ENCODE measurements at places on chromosomes 12 and 14.

- no peak for DNase-seq
Observed at GRCh38 chr12:28051516-28052354, 79.2 kb upstream of the PTHLH start.

GRCh38 chr12:120872487-120872886 lies 31.7 kb downstream of the SPPL3 start:
- no peak for DNase-seq

- DNase-seq: no peak
Observed at GRCh38 chr12:12890543-12891079, 751 bp upstream of the GPRC5A start.

- DNase-seq: no peak
Observed at GRCh38 chr12:56897844-56898361, 36.3 kb downstream of the SDR9C7 start.

- no peak for DNase-seq
Observed at GRCh38 chr12:86698641-86698980, 442.4 kb upstream of the MGAT4C start.

DNA sequence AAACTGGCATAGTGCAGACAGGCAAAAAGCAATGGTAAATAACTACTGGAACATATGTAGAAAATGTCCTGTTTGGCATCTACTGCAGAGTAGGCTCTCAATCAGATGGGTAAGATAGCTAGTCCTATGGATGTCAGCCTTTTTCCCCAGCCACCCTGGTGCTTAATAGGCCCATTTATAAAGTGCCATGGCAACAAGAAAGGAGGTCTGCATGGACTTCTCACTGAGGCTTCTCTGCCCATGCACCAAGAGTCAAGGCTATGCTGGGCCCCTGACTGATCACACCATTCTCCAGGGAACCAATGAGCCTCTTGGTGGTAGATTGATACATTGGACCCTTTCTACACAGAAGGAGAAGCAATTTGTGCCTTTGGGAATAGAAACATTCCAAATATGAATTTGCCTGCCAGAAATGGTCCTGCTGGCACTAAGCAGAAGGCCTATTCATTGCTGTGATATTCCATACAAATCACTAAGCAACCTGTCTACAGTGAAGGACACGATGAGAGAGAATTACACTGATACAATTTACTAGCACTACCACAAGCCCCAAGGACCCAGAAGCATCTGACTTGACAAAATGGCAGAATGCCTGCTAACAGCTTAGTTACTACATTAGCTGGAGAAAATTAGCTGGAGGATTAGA lies 43.8 kb downstream of the RESF1 start:
- no peak for DNase-seq

DNA sequence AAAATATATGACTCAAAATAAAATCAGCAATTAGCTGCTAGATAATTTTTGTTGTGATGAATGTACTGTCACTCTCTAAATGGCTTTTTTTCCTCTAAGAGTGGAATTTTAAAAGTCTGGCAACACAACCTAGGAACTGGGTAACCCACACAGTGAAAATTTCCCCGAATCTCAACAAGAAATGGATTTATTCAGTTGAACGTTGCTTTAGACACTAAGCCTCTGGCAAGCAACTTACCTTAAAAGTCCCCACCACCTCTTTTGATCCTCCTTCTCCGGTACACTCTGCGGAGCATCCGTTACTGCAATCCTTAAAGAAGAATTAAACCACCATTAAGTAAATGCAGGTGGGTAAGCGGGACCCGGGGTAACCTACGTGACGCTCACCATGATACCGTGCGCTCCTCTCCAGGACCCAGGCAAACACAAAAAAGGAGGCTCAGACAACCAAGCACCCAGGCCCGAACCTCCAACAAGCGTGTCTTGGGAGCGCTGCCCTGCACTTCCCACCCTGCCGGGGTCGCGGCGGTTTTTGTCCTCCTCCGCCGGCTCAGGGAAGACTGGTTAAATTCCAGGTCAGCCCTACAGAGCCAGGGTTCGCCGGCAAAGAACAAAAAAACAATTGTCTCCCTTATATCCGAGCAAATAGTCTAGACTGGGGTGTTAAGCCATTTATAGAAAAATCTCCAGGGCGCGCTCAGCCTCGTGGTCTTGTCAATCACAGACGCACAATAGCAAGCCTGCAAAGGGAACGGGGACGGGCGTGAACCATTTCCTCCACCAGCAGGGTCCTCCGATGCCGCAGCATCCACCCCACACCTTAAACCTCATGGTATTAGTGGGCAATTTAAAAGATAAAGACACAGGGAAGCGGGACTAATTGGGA lies 47.1 kb downstream of the BCAT1 start:
- no peak for DNase-seq

Data from stimulated activated CD4-positive, alpha-beta T cell treated with anti-CD3 and anti-CD28 coated beads, TNF-alpha, amount 100 ng/mL, for 1 hour (primary cell).